ENCODE measurements at places on chromosomes 6 and 20.

DNA sequence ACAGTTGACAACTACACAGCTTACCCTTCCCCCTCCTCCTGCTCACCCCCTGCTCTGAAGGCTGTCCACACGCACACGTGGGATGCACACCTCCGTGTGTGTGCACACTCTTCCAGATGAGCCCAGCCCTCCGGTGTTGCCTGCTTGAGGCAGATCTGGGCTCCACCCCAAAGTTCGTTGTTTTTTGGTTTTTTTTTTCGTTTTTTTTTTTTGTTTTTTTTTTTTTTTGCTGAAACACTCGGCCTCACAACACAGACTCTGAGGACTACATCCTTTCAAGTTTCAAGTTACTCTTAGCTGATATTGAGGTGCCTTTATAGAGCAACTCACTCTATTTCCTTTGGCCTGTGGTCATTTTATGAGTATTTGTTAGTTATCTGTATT is 88.2 kb downstream of the RREB1 start:
- DNase-seq: no peak

- DNase-seq: no peak
Measured at GRCh38 chr6:163146036-163146435, 268.5 kb upstream of the QKI start.

- no peak for DNase-seq
Measured at GRCh38 chr6:88445188-88445965, 279.2 kb upstream of the CNR1 start.

DNA sequence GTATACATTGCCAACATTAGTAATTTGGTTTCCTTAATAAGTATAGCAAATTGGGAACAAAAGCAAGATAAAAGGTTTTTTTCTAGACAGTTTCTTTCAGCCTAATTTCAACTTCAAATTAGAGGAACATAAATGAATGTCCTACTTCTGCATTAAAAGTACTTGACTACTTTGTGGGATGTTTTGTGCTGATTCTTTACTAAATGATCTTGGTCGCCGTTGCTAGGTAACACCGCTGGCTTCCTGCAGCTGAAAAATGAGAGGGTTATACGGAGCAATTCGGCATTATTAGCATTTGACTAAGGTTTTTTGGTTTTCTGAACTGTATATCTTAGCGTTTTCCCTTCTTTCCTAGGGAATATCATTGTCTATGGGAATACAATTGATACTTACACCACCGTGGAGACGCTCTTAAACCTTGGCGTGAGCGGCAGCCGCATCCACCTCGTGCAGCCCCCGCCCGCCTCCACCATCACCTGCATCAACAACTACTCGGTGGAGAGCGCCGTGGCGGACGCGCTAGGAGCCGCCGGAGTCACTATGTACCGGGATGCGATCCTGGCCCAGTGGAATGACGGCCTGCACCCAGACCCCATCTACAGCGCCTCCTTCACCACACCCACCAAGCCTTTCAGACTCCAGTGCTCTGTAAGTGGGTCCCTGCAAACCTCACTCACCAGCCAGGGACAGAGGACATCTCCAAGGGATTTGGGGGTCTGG is 90.9 kb upstream of the INSM1 start:
- DNase-seq: no peak

GRCh38 chr6:5323979-5324378 is 62.7 kb downstream of the FARS2 start:
- no peak for DNase-seq

DNA sequence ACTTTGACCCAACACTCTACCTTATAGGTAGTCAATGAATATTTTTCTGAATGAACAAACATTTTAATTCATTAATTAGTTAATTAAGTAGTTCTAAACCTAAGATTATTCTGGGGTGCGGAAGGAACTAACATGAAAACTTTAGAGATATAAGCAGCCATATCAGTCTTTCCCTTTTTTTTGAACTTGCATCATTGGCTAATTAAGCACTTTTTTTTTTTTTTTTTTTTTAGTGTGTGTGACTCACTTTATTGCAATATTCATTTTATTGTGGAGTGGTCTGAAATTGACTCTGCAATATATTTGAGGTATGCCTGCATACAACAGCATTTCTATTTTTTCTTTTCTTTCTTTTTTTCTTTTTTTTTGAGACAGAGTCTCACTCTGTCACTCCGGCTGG is 21.8 kb upstream of the AMD1 start:
- no peak for DNase-seq

- peak; percentile 44 for DNase-seq
Measured at GRCh38 chr6:3748208-3749066, 3.1 kb downstream of the PXDC1 start.

DNA sequence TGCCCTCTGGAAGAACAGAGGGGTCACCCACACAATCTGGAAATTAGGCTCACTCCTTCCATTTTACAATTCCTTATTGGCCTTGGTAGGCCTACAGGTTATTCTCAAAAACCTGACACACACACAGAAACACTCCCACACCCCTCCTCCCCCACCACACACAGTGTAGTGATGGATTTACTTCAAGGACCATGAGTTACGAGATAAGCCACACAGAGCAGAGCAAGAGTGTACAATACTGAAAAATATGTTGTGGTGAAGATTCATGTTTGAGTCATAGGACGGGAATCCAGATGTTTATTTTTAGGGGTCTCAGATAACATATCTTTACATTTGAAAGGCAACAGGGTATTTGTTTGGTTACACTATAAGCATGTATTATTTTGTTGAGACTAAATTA is 291.9 kb downstream of the PLCB1 start:
- no peak for DNase-seq

- no peak for DNase-seq
Measured at GRCh38 chr6:68128211-68128610, 506.9 kb upstream of the ADGRB3 start.

DNA sequence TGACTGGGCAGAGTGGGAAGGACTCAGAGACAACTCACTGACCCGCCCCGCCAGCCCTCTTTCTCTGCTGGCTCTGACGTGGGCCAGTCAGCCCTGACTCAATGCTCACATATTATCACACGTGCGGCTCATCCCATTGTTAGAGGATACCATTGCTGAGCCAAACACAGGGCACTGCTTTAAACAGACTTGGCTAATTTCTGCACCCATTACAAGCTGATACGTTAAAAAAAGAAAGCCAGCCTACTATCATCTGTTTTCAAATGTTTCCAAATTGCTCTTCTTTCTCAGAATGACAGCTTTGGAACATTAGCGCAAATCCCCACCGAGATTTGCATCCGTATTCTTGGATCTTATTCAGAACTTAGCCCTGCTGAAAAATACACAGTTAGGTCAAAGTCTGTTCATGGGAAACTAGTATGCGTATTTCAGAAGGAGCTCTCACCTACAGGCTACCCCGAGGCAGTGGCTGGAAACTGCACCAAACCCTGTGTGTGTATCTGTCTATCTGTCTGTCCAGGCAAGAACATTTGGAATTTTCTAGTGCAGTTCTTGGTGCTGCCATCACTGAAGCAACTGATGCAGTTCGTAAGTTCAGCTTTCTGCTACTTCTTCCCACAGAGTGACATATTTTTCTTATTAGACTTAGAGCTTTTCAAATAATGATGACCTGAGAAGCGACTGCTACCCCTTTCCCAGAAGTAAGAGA is 32.8 kb downstream of the RAMACL start:
- no peak for DNase-seq

- DNase-seq: no peak
Measured at GRCh38 chr6:93376026-93376540, 43.3 kb downstream of the EPHA7 start.

- no peak for DNase-seq
Measured at GRCh38 chr6:100987556-100987955, 106.4 kb upstream of the ASCC3 start.

DNA sequence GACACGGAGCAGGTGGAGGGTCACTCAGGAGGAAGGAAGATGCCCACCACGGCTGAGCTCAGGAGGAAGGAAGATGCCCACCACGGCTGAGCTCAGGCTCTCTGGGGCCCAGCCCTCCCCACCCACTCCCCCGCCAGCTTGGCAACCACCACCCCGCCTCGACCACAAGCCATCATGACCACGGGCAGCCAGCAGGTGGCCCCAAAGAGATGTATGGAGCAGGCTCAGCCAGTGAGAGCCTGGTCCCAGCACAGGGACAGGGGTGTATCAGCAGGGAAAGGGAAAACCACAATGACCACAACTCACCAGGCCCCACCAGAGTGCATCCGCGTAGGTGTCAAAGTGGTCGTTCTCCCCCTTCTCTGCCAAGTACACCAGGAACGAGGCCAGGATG is 30.4 kb downstream of the KCNQ2 start:
- DNase-seq: peak; percentile 69

- no peak for DNase-seq
Measured at GRCh38 chr6:156917213-156917612, 140.0 kb downstream of the ARID1B start.

DNA sequence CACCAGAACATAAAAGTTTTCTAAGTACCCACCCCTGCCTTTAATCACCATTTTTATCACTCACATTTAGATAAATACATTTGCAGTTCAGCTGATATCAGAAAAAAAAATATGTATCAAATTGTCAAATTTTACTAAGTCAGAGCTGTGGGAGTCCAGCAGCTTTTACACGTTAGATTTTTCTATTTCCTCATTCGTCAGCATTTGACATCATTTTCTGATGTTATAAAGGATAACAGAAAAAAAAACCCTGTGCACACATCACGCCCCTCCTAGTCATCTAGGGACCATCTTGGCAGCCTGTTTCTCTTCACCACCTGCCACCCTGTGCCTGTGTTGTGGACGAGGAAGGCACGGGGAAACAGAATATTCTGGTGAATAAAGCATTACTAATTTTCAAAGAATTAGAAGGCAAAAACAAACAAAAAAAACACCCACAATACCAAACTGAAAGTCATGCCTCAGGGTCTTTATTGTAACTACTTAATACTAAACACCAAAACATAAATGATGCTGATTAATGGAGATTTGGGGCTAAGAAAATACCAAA is 12.4 kb downstream of the B4GALT5 start:
- peak; percentile 62 for DNase-seq

GRCh38 chr6:163392533-163392932 is 22.0 kb upstream of the QKI start:
- DNase-seq: no peak

- no peak for DNase-seq
Measured at GRCh38 chr20:9417665-9418064, 96.7 kb upstream of the LAMP5 start.

- no peak for DNase-seq
Measured at GRCh38 chr20:12467758-12468157, 541.0 kb upstream of the SPTLC3 start.

DNA sequence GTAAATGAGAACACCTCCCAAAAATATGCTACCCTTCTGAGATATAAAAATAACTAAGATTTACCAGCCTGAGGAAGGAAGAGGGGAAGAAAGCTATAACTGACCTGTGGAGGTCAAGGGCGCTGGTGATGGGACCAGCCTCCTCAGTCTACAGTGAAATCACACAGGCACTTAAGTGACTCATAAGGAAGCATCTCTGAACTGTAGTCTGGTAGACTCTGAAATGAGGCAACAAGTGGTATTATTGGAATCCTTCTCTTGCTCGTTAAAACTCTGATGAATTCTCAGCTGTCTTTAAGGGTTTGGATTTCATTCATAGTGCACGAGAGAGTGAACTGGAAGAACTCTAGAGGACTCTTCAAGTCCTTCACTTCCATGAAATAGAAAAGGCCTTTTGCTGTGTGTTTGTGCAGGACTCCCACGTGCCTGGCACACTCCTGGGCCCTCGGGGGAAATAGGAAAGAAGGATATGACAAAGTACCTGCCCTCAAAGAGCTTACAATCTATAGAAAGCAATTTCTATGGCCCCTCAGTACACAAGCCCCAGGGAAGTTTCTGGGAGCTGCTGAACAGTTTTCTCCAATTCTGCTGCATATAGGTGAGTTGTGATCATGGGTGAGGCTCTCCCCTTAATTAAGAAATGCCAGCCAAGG is 231.8 kb upstream of the RREB1 start:
- DNase-seq: no peak

GRCh38 chr20:33654680-33655161 is 7.4 kb upstream of the C20orf144 start:
- no peak for DNase-seq

- no peak for DNase-seq
Measured at GRCh38 chr6:89605861-89606260, 32.7 kb downstream of the LYRM2 start.

- DNase-seq: no peak
Measured at GRCh38 chr6:102075539-102075938, 682.0 kb downstream of the GRIK2 start.

- DNase-seq: no peak
Measured at GRCh38 chr20:6887966-6888365, 120.5 kb downstream of the BMP2 start.

GRCh38 chr6:137927777-137928218 is 60.7 kb downstream of the TNFAIP3 start:
- DNase-seq: peak; percentile 83

DNA sequence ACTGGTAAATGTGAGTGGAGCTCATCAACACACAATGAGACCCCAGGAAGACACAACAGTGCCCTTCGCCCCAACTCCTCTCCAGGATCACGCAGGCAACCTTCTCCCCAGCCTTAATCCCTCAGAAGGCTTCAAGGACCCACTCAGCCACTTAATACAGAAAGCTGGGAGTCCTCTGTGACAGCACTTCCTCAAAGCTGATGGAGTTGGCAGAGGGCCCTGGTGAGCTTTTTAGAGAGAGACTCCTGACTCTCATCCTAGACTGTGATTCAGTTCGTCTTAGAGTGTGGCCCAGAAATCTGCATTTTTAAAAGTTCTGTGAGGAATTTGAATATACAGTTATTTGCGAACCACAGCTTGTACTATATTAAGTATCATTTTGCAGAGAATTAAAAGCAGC is 187.7 kb downstream of the UST start:
- no peak for DNase-seq

DNA sequence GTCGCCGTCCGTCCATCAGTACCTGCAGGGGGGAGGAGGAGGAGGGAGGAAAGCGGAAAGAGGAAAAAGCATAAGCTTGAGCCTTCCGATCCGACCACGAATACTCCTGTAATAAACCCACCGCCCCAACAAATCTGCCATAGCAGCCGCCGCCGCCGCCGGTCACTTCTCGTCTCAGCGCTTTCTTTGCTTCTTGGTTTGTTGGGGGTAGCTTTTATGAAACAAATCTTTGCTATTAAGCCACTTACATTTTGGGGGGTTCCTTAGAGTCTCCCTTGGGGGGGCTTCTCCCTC is 277 bp downstream of the ADGRB3 start:
- no peak for DNase-seq

GRCh38 chr20:41299899-41300298 is 17.6 kb downstream of the ZHX3 start:
- no peak for DNase-seq

- DNase-seq: peak; percentile 96
Measured at GRCh38 chr6:446418-447366, 55.1 kb downstream of the IRF4 start.

All from activated naive CD4-positive, alpha-beta T cell treated with Interleukin-2 at 50 U/mL for 16 hours (primary cell).